ENCODE measurements at places on chromosomes 12 and 14. TPM values are rescaled to one million over a fixed set of nuclear protein-coding genes. Genes with fewer than 3 reads are reported as not detected.

Gene ATP23
- 18.7 TPM for total RNA-seq

Gene GYS2
- total RNA-seq = not detected

Gene LRFN5
- not detected for total RNA-seq

Gene GLS2
- total RNA-seq = 1.3 TPM

Gene RILPL1
- 1.8 TPM for total RNA-seq

Gene LTBP2
- 0.28 TPM for total RNA-seq

Gene PLEK2
- 0.43 TPM for total RNA-seq

Gene LMNTD1
- not detected for total RNA-seq

Gene NID2
- 0.15 TPM for total RNA-seq

Gene RIN3
- 29.3 TPM for total RNA-seq

Gene SLC25A21
- not detected for total RNA-seq

Gene SCN8A
- total RNA-seq = 0.58 TPM

Gene TMEM119
- total RNA-seq = 1.0 TPM

Gene IFNG-AS1
- 0.40 TPM for total RNA-seq

Gene HPD
- not detected for total RNA-seq

Gene EPYC
- total RNA-seq = not detected

Gene HOXC13
- total RNA-seq = not detected

Gene TSPAN8
- not detected for total RNA-seq

Measured in activated CD4-positive, alpha-beta memory T cell treated with anti-CD3 and anti-CD28 coated beads, Interleukin-2, amount 10 ng/mL, durations not matched to agents 7 days and 5 days (primary cell).